T-helper 17 cell (primary cell): ENCODE measurements at places on chromosomes 5 and 9.

DNA sequence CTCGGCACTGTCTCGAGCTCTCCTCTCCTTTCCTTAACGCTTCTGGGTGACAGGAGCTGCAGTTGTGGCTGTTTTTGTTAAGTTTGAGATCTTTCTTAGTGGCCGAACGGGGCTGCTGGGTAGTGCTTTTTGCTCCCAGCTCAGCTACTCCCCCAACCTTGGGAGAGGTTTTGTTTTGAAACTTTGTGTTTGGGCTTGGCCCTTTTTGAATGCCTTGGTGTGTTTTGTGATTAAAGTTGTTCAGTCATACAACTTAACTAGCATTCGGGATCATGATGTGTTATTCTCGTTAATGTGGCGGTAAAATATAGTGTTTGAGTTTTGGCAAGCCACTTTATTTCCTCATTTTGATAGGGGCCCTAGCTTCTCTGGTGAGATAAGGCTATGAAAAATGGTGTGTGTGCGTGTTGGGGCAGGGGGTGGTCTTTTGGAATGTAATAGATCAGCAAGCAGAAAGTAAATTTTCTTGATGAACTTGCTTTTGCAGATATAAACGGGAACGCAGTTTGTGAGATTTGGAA lies 1.1 kb downstream of the KDM3B start:
- DNase-seq, result no peak

DNA sequence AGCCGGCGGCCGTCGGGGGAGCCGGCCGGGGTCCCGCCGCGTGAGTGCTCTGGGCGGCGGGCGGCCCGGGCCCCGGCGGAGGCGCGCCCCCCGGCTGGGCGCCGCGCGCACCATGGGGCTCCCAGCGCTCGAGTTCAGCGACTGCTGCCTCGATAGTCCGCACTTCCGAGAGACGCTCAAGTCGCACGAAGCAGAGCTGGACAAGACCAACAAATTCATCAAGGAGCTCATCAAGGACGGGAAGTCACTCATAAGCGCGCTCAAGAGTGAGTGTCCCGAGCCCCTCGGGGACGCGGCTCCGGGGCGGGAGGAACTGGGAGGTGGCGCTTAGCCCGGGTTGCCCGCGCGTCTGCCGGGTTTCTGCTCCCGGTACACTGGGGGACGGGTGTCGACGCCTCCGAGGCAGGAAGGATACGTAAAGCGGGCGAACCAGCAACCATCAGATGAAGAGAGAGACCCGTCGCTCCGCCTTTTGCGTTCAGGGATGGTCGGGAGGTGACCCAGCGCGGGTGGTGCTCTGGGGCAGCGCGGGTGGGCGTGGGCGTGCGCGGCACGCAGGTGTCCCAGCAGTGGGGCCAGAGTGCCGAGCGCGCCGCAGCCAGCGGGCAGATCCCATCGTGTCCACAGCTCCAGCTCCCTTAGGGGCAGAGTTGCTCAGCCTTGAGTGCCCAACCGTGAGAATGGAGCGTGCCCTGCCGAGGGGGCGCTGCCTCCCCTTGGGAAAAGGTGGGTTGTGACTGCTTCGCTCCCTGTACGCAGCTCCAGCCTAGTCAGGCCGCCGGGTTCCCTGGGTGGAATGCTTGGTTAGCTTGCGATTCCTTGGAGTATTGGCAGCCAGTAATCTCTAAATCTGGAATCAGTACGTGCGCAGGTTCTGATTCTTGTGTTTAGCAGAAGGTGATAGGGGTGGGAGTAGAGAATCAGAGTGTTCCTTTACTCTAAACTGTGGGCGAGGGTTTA lies 753 bp downstream of the ARHGAP26 start:
- DNase-seq, result peak; percentile 41

DNA sequence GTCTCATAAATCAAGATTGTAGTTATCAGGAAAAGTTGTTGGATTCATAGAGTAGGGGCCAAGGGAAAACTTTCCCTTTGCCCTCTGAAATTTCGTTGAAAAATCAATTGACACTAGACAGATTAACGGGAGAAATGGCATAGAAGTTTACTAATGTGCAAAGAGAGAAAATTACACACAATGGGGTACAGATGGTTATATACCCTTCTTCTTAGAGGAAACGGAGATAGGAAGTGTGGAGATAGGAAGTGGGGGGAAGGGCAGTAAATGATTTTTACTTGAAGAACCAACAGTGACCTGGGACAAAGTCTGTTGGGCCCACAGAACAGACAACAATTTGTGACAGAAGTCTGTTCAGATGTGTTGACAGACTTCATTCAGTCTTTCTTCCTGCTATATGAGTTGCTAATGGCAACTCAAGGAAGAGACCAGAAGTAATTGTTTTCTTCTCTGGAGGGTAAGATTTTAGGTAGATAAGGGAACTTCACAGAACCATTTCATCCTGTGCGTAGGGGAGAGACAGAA lies 177.9 kb downstream of the C9orf152 start:
- DNase-seq, result no peak

DNA sequence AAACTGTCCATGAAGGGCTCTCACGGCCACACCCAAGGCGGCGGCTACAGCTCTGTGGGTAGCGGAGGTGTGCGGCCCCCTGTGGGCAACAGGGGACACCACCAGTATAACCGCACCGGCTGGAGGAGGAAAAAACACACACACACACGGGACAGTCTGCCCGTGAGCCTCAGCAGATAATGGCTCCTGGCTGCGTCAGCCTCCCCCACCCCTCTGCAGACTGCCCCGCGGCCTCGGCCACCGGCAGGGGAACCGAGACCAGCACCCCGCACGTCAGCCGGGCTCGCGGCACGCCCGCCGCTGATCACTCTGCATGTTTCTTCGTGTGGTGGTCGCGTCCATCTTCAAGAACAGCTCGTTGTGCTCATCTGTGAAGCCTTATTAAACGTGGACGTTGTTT lies 41.5 kb downstream of the TENT4A start:
- DNase-seq, result no peak

DNA sequence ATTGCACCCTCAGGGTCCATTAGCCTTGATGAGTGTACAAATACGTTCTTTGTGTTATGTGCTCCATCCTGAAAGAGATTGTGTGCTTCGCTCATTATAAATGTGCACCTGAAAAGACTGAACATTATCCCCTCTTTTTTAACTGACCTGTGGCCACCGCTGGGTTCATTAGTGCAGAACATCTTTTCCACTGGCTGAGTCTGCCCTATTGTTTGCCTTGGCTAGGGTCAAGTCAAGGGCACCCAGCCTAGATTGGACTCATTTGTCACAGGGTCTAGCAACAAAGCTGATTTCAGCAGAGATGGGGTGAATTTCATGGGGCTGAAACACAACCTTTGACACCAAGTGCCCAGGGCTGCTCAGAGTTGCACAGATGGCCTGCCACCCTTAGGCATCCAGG lies 764.1 kb upstream of the ARRDC3 start:
- no peak for DNase-seq

DNA sequence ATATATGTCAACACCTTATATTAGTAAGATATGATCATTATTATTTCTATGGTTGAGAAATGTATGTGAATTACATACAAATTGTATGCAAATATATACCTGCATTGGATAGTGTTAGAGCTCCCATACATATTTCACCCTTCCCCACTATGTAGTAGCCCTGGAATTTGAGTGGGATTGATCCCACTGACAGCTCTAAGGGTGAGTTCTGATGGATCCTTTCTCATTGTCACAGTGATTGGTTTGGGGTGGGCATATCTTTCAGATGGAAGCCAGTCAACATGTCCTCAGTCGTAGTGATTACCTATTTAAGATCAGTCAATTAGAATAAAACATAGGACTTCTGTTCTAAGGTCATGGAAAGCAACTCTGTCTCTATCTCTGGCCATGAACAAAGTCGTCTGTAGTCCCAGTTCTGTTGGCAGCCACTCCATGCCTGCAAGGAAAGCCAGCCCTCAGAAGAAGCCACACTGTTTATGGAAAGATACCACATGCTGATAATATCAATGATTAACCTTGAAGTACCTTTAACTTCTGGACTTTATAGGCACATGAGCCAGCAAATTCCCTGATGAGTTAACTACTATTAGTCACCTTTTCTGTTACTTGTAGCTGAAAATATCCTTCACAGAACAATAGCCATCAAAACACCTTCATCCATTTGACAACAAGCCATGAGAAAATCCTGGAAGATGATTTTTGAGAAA lies 5.1 kb upstream of the CCDC192 start:
- no peak for DNase-seq

GRCh38 chr9:99464568-99464967 lies 242.5 kb downstream of the SEC61B start:
- DNase-seq, result no peak

GRCh38 chr5:103929338-103930013 lies 366.9 kb upstream of the NUDT12 start:
- DNase-seq, result no peak

- DNase-seq, result no peak
Observed at GRCh38 chr9:105484226-105484625, 36.4 kb downstream of the FSD1L start.

DNA sequence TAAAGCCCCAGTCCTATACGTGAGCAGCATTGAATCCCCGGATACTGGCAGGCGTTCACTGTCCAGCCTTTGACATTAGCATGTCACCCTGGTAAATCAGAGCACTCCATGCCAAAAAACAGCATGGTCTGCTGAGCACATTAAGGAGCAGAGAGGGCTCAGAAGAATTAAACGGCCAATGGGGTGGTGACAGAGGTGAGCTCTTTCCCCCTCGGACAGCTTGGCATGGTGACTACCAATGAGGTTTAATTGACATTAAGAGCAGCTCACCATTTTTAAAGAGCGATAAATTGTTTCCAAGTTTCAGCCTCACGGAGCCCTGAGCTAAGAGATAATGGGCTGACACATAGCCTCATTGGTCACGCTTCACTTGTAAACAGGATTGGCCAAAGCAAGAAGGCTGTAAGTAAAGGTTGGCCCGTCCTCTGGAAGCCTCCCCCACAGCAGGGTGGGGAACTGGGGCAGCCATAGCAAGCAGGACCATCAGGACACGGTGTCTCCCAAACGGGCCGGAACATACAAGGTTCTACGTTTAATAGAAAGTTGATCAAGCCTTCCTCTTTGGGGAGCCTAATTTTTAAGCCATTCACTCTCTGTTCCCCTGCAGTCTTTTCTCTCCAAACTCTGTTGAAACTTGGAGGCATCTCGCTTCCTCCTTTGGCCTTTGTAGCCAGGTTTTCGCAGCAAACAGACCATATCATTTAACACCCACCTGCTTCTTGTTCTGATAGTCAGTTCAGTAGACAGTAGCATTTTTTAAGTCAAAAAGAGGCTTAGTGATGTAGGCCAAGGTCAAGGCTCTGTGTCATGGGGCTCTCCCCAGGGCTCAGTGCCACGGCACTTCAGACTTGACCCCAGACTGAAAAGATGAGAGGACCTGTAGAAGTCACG lies 25.9 kb downstream of the QRFP start:
- DNase-seq, result no peak

DNA sequence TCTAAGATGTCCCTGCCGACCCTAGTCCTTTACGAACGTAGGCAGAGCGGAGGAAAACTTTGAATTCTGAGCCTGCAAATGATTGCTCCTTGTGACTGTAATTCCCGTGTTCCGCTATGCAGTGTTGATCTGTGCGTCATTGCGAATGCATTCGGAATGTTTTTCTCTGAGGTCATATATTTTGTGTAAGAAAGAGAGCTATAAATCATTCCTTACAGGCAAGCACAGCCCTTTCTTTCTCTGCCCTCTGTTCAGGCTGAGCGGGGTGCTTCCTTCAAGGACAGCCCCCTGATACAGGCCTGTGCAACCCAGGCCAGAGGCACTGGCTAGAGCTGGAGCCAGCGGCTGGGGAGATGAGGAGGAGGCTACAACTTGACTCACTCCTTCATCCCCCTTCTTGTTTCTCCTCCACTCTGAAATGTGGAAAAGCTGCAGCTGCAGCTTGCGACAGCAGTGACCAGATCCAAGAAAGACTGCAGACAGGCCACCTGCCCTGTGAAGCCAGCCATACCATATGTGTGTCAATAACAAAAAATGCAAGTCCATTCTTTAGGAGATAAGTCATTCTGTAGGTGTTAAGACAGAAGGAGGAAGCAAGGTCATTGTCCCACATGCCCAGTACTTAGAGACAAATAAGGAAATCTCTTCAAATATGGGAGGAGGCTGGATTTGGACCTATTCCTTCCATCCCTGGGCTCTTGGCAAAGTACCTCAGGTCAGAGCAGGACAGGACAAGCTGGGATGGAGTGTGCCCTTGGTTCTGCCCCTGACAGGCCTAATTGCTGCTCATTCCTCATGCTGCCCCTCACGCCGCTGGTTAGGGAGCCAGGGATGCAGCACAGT lies 345.7 kb upstream of the WWC1 start:
- no peak for DNase-seq

DNA sequence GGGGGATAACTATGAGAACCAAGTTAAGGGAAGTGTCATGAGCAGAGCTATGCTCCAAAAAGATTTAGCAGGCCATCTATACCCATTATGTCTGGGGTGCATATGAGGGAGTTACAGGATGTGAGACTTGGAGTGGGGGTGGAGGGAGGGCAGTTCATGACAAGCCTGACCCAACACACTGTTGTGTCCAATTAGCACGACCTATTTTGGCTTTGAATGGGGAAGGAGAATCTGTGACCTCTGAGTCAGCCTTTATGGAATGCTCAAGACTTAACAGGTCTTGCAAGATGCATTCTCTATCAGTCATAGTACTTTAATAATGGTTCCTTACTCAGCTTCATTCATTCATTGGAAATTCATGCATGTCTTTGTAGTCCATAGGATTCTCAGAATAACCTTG lies 71.7 kb downstream of the GRIA1 start:
- DNase-seq, result no peak

GRCh38 chr5:68126886-68127285 lies 88.7 kb upstream of the PIK3R1 start:
- no peak for DNase-seq

DNA sequence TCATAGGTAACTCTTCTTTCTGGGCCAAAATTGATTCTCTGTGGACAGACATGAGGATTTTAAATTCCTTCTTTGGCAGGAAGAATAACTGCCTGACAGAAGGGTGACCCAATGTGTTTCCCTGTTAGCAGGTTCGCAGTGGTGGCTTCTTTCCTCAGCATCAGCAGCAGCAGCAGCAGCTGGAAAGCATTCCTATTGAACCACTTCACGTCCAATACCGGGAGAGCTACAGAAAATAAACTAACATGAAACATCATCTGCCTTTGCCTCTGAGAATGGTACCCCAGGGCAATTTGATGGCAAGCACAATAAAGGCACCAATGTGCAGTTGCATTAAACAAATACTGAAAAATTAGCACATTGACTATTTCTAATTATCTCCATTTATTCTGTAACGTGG lies 214.5 kb downstream of the TMEM167A start:
- no peak for DNase-seq

GRCh38 chr5:158436271-158437065 lies 577.5 kb upstream of the CLINT1 start:
- DNase-seq, result no peak

DNA sequence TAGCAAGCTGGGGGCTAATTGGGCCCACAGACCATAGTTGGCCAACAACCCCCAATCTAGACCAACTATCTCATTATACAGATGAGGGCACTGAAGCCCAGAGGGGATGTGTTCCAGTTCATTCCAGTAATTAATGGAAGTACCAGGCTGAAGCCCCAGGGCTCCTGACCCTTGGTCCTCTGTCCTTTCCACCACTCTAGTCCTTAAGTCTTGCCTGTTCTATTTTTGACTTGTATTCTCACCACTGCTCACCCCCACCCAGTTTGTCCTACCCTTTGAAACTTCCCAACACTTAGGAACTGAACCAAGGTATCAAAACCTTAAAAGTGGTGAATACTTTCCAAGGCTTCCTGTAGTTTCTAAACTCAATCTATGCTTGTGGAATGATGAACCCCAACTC lies 407.4 kb downstream of the ENC1 start:
- no peak for DNase-seq
